ENCODE measurements at places on chromosomes 7 and 10. TPM values are rescaled to one million over a fixed set of nuclear protein-coding genes. Genes with fewer than 3 reads are reported as not detected.
A peak's percentile ranks its signal among the peaks of the same experiment; 100 is the strongest.

GARIN1A gene
- total RNA-seq: 1.7 TPM

CYP26A1 gene
- not detected for total RNA-seq

MALRD1 gene
- 1.1 TPM for total RNA-seq

KCNMA1 gene
- 2.0 TPM for total RNA-seq

SAP25 gene
- 0.54 TPM for total RNA-seq

VIPR2 gene
- 15.2 TPM for total RNA-seq

SFMBT2 gene
- total RNA-seq: 9.4 TPM

GRIFIN gene
- not detected for total RNA-seq

PNLIP gene
- not detected for total RNA-seq

GRM8 gene
- not detected for total RNA-seq

CABCOCO1 gene
- not detected for total RNA-seq

DLX6 gene
- total RNA-seq: not detected

SPDYE8 gene
- total RNA-seq: not detected

TAS2R4 gene
- 0.32 TPM for total RNA-seq

MYPN gene
- total RNA-seq: 92.0 TPM

THSD7A gene
- 0.70 TPM for total RNA-seq

CACUL1 gene
- 21.4 TPM for total RNA-seq

NSUN5 gene
- 16.2 TPM for total RNA-seq

DNA sequence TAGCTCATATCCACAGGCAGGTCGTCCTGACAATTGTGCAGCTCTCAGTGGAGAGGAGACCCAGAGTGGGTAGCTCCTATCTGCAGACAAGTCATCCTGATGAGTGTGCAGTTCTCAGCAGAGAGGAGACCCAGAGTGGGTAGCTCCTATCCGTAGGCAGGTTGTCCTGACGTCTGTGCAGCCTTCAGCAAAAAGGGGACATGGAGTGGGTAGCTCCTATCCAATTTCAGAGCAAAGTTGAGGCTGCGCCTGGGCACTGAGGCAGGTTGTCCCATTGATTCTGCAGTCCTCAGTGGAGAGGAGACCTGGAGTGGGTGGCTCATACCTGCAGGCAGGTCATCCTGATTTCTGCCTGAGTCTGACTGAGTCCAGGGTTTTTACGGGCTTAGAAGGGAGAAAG is 111.8 kb downstream of the HPSE2 start:
- no peak for DNase-seq

GRCh38 chr7:1501487-1502270 is 2.5 kb downstream of the INTS1 start:
- DNase-seq: no peak

GRCh38 chr7:102834999-102835398 is 77.8 kb upstream of the LRRC17 start:
- no peak for DNase-seq

GRCh38 chr10:51063659-51064535 is 10.4 kb upstream of the PRKG1 start:
- DNase-seq: no peak

DNA sequence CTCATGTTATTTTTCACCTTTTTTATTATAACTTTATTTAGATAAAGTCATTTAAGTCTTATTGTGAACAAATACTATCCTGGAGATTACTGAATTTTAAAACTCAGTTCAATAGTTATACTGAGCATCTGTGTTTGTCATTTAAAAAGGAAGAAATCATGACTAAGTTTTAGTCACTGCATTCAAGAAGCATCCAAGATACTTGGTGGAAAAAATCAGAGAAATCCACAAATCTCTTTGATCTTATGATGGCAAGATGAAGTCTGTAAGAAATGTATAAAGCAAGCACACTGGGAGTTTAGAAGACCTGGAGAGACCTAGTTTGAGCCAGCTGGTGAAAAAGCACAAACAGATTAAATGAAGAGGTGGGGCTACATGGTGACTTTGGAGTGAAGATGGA is 529.8 kb upstream of the IGFBP3 start:
- no peak for DNase-seq

GRCh38 chr7:101905203-101905865 is 87.9 kb downstream of the CUX1 start:
- DNase-seq: no peak

DNA sequence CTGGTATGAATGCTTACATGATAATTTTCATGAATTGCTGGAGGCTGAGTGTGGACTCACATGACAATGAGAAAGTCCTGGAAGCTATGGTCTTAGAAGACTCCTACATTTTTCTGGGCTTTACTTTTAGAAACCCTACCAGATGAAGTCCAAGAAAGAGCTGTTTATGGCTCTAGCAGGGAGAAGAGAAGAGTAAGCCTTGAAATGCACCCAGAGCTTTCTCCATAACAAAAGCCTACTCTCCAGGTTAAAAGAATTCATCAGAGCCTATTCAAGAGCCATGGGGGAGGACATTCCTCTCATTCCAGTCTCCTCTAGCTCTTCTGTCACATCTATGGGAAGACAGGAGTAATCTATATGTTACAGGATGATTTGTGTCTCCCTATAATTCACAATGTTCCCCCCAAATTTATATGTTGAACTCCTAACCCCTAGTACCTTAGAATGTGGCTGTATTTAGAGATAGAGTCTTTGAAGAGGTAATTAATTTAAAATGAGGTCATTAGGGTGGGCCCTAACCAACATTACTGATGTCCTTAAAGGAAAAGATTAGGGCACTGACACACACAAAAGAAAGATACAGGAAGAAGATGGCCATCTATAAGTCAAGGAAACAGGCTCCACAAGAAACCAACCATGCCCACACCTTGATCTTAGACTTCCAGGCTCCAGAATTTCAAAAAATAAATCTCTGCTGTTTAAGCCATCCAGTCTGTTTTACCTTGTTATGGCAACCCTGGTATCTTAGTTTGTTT is 193.8 kb upstream of the PTER start:
- DNase-seq: no peak

DNA sequence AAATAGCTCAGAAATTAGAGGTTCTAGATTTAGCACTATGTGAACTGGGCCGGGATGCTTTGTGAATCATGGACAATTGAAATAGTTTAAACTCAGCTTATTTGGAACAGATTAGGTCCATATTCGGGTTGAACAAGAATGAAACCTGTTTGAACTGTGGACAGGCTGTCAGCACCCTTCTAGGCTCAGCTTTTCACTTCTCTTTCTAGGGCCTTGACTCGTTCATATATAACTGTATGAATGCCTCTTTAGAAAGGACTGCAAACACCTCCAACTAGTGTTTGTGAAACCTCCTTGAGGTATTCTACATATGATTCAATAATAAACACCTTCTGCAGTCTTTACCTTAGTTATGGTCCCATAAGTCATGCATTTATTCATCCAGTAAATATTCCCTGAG is 115.6 kb downstream of the REEP3 start:
- no peak for DNase-seq

DNA sequence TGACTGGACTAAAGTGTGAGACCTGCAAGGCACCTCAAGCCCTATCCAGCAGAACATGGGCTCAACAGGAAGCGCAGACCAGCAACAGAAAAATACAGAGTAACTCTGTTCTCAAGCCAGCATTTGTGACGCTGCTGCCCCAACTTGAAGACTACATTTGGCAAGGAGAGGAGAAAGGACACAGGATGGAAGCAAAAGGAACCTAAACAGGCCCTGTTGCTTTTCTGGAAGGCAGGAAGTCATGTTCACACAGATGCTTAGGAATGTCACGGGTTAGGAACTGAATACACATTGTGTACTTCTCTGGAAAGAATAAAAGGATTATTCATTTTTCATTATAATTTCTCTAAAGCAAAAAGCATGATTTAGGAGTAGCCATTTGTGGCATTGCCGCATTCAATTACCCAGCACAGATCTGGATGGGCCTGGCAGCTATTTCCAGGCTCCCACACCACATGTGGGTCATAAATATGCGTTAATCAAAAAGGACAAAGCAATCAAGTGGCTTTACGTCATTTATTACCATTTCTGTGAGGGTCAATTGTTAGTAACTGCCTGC is 19.8 kb upstream of the TOMM7 start:
- no peak for DNase-seq

GRCh38 chr7:137852108-137852507 is 5.3 kb upstream of the DGKI start:
- no peak for DNase-seq

DNA sequence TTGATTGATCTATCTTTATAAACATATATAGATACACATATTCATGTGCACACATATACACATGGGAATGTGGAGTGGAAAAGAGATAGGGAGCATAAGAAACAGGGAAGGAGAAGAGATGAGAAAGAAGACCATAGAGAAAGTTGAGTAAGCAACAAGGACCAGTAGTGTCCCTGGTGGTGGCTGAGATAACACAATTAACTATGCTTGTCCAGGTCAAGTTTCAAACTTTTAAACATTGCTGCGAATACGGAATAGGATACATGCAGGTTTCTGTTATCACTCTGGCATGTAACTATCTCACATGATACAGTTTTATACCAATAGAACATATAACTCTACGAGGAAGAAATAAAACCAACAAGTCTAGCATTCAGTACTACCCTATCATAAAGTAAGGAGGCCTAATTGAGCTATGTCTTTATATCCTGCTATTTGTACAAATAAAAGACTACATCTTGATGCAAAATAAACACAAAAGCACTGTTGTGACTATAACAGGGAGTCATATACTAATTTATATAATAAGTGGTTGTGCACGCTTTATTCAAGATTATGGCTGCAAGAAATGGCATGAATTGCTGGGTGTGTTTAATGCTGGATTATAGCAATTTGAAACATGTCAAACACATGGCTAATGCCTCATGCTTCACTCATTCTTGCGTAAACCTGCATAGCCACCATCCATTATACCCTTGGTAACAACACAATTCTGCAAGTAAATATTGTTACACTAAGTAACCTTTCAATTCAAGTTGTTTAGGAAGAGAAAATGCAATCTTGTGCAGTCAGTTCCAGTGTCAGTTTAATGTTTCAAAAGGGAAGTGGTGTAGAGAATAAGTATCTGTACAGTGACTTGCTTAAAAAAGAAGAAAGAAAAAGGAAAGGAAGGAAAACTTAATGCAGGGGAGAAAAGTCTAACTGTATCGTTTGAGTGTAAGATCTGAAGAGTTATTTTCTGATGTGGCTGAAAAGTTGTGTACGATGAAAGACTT is 8.2 kb downstream of the FOXP2 start:
- no peak for DNase-seq

- no peak for DNase-seq
These were observed 79.9 kb downstream of the FZD1 start for GRCh38 chr7:91343996-91344629.

GRCh38 chr10:7014721-7015120 is 396.1 kb downstream of the SFMBT2 start:
- no peak for DNase-seq

GRCh38 chr10:132043861-132044695 is 21.7 kb upstream of the JAKMIP3 start:
- peak; percentile 22 for DNase-seq

- DNase-seq: no peak
These were observed 50.2 kb downstream of the RABGEF1 start for GRCh38 chr7:66790725-66791124.

- DNase-seq: peak; percentile 63
These were observed 11.5 kb upstream of the OGA start for GRCh38 chr10:101829561-101830315.

GRCh38 chr7:148481971-148482626 is 108.5 kb upstream of the C7orf33 start:
- DNase-seq: no peak

GRCh38 chr7:6121141-6121540 is 90.0 kb downstream of the ANKRD61 start:
- DNase-seq: no peak

DNA sequence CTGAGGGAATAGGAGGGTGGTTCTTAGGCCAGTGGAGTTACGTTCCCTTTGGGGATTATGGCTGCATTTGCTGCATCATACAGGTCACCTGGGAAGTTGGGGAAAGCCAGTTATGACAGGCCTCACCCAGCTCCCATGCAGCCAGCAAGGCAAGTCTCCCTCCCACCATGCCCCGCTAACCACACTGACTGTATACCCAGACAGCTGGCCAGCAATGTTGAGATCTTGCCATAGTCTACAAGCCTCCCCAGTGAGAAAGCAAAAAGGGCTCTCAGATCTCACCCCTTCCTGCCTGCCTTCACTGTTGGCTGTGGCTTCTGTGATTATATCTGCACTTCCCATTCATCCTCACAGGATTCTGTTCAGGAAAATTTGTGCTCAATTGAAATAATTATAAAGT is 133.3 kb upstream of the HGF start:
- no peak for DNase-seq

- DNase-seq: no peak
These were observed 87.4 kb downstream of the BUB3 start for GRCh38 chr10:123241391-123242141.

- DNase-seq: peak; percentile 77
These were observed 3.4 kb downstream of the KLF6 start for GRCh38 chr10:3781468-3782145.

GRCh38 chr7:166338-167060 is 25.9 kb upstream of the FAM20C start:
- DNase-seq: peak; percentile 41

DNA sequence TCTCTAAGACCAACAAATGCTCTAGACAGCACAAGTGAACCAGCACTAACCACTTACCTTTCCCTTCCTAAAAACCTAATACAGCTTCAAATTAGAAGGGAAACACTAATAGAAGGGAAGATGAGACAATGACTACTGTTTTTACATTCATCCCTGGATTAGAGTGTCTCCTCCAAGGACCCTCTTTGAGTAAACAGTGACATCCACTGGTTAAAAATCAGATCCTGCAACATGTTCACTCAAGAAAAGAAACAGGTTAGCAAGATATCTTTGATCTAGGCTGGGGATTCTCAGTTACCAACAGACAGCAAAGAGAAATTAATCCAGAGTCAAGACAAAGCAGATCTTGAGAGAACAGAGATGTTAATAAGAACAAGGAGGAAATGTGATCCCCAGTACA is 177.7 kb upstream of the GHITM start:
- DNase-seq: no peak

- no peak for DNase-seq
These were observed 12.0 kb upstream of the BMPER start for GRCh38 chr7:33893377-33893776.
